ENCODE measurements at places on chromosomes 6 and 20. TPM values are rescaled to one million over a fixed set of nuclear protein-coding genes. Genes with fewer than 3 reads are reported as not detected.

UNC5CL gene
- 1.3 TPM for total RNA-seq

SEMG1 gene
- not detected for total RNA-seq

TUBB2B gene
- total RNA-seq: 2.9 TPM

ZNF334 gene
- 10.3 TPM for total RNA-seq

LEMD2 gene
- total RNA-seq: 56.9 TPM

ELOVL4 gene
- 3.1 TPM for total RNA-seq

GGTLC1 gene
- not detected for total RNA-seq

FRMD1 gene
- total RNA-seq: 0.31 TPM

ABHD16B gene
- total RNA-seq: not detected

DNA sequence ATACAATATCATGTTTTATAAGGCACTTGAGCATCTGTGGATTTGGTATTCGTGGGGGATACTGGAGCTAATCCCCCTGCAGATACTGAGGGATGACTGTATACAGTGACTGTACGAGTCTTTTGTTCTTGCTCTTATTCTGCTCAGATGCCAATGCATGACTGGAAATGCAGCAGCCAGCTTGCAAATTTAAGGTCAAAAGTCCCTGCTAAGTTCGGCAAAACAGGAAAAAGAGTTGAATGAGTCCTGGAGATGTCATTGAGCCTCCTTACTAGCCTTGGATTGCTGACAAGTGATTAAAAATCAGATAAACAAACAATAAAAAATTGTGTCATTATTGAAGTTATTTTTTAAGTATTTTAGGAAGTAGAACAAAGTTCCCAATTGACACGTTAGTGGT is 599.3 kb upstream of the IMPG1 start:
- no peak for DNase-seq

GRCh38 chr20:57262301-57262700 is 4.1 kb downstream of the BMP7 start:
- DNase-seq: no peak

- DNase-seq: peak; percentile 99
Measured at GRCh38 chr20:36064658-36065426, 89.7 kb upstream of the EPB41L1 start.

DNA sequence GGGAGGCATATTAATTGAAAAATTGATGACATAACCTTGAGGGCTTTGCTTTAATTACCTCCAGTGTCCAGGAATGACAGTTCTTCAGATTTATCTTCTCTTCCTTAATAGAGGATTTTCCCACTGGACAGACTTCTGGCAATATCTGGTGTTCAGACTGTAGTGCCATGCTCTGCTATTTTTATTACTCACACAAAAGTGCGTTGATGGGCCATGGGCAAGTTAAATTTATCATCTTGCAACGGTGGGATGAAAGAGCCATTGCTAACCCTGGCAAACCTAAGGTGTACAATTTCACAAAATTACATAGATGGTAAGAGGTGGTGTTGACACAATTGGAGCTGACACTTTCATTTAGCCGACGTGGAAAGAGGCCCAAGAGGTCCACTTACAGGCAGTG is 253.7 kb upstream of the PLCB4 start:
- no peak for DNase-seq

- DNase-seq: no peak
Measured at GRCh38 chr20:21208999-21209398, 83.1 kb downstream of the KIZ start.

DNA sequence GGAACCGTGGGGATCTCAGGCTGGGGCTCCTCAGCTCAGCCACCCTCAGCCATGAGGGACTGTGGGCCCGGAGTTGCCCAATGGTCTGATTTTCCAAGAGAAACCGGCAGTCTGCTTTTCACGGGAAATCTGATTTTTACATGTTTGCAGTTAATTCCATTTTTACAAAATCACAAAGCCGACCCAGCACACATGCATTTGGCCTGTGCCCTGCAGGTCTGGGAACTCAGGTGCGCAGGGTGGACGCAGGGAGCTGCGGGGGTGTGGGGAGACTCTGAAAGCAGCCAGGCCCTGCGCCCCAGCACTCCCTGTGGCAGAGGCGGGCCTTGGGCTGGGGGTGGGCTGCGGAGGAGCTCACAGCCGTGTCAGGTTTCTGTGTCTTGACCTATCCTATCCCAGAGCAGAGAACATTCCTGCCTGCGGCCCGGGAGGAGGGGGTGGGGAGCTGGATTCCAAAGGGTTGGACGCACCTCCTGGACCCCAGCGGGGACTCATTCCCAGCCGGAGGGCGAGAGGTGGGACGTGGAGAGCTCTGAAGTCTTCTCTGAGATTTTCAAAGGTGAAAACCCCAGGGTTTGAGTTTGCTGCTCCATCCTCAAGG is 60.6 kb downstream of the ADNP start:
- peak; percentile 79 for DNase-seq

- DNase-seq: peak; percentile 52
Measured at GRCh38 chr6:4664117-4664626, 112.0 kb upstream of the CDYL start.

GRCh38 chr6:128152551-128152950 is 251.7 kb upstream of the THEMIS start:
- no peak for DNase-seq

DNA sequence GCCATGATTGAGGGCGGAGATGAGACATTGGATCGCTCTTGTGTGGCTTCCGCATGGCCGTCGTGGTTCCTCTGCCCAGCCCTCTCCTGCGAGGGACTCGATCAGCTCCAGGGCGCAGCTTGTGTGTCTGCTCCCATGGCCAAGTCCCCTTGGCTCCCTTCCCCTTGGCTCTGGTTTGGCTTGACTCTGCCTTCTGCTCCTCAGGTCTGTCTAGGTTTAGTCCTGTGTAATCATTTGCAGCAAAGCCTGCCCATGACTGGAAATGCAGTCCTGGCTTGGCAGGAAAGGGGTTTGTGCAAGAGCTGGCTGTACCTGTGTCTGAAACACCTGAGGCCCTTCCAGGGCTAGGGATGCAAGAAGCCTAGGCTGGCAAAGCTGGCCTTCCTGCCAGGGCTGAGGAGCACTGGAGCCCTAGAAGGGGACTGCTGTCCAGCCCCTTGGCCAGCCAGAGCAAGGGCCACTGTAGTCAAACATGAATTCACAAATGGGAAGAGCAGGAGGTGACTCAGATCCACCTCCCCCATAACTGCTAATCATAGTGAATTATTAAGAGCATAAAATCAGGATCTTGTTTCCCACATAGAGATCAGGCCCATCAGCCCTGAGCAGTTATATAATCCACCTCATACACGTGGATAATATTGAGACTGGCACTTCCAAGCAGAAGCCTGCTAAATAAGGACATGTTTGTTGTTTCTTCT is 196.8 kb downstream of the FARS2 start:
- DNase-seq: no peak

DNA sequence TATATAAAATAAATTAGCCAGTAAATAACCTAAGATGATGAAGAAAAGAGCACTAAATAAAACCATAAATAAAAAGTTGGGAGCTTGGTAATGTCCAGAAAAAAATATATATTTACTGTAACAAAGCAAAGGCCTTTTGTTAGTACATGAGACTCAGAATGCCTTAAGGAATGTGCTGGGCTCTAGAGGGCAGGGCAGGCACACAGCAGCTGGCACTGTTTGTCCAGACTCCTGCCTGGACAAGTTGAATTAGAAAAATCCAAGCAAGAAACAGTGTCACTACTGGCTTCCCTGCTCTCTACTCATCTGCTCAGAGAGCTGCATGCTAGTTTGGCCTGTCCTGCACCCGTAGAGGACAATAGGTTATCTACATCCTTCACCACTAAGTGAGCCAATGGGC is 8.8 kb downstream of the DEFB129 start:
- no peak for DNase-seq

DNA sequence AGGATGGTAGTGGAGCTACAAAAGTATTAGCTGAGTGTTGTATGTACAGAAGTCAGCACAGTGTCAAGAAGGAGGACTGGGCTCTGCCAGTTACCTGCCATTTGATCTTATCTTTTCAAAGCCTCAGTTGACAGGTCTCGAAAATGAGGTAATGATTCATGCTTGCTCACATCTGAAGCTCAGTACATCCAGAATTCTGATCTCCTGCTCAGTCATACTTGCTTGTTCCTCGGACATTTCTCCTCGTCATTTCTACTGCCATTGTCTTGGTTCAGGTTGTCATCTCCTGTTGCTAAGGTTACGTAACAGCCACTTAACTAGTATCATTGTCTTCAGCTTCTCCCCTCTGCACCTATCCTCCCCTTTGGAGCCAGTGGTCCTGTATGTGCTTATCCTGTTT is 89.5 kb downstream of the SLX4IP start:
- DNase-seq: no peak

- no peak for DNase-seq
Measured at GRCh38 chr20:19783966-19784401, 25.9 kb downstream of the RIN2 start.

- no peak for DNase-seq
Measured at GRCh38 chr6:89414215-89414614, 2.1 kb upstream of the RRAGD start.

DNA sequence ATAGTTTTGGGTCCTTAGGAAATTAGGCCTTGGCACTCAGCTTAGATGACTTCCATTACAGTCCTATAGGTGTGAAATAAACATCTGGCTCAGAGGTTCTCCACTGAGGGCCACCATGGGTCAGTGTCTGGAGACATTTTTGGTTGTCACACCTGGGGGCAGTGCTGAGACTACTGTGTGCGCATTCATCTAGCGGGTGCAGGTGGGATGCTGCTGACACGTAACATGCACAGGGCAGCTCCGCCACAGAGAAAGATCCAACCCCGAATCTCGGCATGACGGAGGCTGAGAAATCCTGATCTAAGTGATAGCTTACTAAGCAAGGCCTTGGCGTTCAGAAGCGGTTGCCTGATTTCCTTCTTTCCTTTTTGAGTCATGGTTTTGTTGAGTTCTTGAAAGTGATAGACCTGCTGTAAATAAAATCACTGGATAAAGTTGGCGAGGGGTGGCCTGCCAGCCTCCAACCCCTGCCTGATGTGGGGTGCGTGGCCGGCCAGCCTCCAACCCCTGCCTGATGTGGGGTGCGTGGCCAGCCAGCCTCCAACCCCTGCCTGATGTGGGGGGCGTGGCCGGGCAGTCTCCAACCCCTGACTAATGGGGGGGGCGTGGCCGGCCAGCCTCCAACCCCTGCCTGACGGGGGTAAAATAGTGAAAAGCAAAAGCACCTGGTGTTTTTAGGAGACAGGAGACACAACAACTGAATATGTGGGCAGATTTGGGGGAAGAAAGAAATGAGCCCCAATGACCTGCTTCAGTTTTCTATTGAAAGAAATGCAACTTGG is 158.1 kb downstream of the CDH26 start:
- DNase-seq: no peak

- DNase-seq: no peak
Measured at GRCh38 chr6:64428186-64428585, 792.6 kb downstream of the PHF3 start.

DNA sequence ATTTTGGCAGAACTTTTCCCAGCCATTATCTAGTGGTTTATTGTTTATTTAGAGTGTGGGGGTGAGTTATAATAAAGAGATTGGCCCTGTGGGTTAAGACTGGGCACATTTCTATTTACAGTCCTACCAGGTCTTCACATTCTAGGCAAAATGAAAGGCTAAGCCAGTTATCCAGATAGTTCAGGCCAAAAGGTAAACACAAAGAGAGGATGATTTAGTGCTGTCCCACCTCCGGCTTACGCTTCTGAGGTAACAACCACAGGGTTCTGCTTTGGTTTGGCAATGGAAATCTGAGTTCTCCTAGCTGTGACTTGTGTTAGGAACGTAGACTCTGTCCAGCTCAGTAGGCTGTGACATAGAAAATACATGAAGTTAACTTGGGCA is 50.3 kb upstream of the PTPRK start:
- no peak for DNase-seq

DNA sequence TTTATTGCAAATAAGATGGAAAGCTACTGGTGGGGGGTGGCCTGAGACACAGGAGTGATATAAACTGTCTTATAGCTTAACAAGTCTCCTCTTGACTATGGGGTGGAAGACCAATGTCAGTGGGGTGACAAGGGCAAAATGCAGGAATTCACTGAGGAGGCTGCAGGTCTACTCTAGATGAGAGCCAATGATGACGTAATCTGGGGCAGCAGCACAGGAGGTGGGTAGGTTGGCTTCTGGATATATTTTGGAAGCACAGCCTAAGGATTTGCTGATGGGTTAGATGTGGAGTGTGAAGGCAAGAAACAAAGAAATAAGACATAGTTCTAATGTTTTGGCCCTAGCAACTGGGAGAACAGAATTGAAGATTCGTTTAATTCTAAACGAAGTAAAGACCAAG is 253.2 kb downstream of the PTPRT start:
- no peak for DNase-seq

- DNase-seq: no peak
Measured at GRCh38 chr6:79465381-79465780, 71.8 kb downstream of the LCA5 start.

- DNase-seq: no peak
Measured at GRCh38 chr6:11994875-11995461, 17.1 kb upstream of the HIVEP1 start.

GRCh38 chr6:89689732-89690131 is 51.2 kb upstream of the LYRM2 start:
- no peak for DNase-seq

DNA sequence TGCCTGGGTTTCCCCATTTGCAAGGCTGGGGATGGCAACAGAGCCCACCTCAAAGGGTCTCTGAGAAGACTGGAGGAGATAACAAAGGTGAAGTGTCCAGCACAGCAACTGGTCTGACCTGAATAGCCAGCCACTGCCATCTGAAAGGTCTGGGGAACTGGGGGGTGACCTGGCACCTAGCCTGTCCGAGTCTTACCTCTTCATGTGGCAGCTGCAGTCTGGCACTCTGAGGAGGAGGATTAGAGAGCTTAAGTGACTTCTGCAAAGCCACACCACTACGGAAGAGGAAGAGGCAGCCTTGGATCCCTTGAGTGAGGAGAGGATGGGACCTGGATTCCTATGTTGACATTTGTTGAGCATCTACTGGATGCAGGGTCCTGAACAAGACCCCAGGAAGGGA is 22.2 kb downstream of the C20orf203 start:
- no peak for DNase-seq

DNA sequence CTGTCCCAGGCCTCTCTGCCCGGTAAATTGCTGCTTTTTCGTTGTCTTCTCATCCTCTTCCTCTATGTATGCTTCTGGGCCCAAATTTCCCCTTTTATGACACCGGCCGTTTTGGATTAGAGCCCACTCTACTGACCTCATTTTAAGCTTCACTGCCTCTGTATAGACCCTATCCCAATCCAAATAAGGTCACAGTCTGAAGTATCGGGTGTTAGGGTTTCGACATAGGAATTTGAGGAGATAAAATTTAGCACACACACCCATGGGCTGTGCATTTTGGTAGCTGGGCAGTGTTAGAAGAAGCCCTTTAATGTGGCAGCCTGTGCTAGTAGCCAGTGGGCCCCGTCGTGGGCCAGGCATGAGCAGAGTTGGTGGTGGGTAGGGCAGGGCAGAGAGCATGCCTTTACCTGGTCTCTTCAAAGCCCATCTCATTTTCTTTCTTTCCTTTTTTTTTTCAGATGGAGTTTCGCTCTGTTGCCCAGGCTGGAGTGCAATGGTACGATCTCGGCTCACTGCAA is 27.9 kb upstream of the EZR start:
- DNase-seq: no peak

- no peak for DNase-seq
Measured at GRCh38 chr20:24102290-24102689, 113.7 kb upstream of the GGTLC1 start.

Measured in ovary (tissue), 10 donors.